ENCODE measurements at places on chromosomes 6 and 20. TPM values are rescaled to one million over a fixed set of nuclear protein-coding genes. Genes with fewer than 3 reads are reported as not detected.

KCNK15 gene
- 16.9 TPM for total RNA-seq

HLA-DPA1 gene
- 48.9 TPM for total RNA-seq

HRH3 gene
- total RNA-seq = 1.1 TPM

GRCh38 chr20:19501476-19502115 is 256.5 kb upstream of the RIN2 start:
- H3K4me1 ChIP-seq = no peaks in the 10 kb centered on the region
- DNase-seq = no peak
- H3K27me3 ChIP-seq = no peaks in the 10 kb centered on the region
- H3K27ac ChIP-seq = no peak overlapping the region

DNA sequence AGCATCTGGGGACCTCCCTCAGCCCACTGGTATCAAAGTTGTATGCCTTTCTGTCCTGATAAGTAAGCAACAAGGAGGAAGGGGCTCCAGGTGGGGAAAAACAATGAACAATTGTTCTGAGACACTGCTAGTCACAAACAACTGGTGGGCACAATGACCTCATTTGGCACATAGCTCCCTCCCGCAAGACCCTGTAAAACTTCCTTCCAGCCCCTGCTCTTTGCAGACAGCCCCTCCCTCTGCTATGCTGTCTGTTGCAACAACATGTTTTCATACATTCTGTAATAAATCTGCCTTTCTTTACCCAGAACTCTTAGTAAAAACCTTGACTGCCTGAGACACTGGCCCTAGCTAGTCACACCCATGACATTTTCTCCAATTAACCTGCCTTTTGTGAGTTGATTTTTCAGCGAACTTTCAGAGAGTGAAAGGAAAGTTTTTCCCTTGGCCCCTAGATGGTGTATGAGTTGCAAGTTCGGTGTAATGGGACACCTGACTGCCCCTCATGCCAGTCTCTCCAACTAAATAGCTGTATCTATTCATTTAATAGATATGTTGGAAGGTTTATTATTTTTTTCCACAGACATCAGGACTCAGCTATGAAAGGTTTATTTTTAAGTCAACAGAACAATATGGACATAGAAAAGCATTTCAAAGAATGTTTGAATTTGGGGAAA is 142.3 kb upstream of the SLC22A16 start:
- no peaks in the 10 kb centered on the region for H3K27me3 ChIP-seq
- DNase-seq = no peak
- no peak overlapping the region for H3K27ac ChIP-seq
- no peaks in the 10 kb centered on the region for H3K36me3 ChIP-seq
